Activated CD4-positive, alpha-beta T cell treated with anti-CD3 and anti-CD28 coated beads for 4 hours (primary cell): ENCODE measurements at places on chromosomes 4 and X.

- DNase-seq, result no peak
Observed at GRCh38 chr4:26141911-26142638, 178.7 kb upstream of the RBPJ start.

DNA sequence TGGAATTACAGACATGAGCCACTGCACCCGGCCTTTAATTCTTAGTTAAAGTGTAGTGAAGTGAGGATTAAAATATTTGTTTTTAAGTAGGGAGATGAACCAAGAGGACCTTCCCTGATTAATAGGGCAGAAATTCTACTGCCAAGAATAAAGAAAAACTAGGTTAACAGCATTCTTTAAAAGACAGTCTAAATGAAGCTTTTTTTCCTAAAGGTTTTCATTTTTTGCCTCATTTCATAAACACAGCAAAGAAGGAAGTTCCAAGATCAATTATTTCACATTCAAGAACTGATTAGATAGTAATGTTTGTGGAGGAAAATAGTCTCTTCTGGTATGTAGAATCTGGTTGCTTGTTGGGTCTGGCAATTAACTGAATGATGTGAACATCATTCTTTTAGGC, 112.1 kb upstream of the ARSJ start:
- DNase-seq, result no peak

GRCh38 chr4:86496094-86497080, 97.7 kb upstream of the PTPN13 start:
- peak; percentile 22 for DNase-seq

- DNase-seq, result no peak
Observed at GRCh38 chrX:55524487-55524886, 34.8 kb upstream of the USP51 start.

DNA sequence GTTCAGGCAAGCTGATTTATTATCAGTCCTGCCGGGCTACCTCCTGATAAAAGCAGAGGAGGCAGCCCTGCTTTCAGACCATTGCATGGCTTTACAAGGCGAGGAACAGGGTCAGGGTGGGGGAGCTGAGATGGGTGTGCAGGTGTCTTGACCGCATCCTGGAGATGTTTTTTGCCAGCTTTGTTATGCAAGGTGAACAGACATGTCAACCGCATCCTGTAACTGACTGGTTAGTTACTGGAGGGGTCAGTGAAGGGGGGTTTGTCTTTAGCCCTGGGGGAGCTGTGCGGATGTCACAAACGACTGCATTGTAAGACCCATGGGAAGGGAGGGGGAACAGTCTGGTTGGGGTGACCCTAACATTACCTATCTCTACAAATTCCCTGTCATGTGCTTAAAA, 10.0 kb downstream of the ADAM29 start:
- no peak for DNase-seq

DNA sequence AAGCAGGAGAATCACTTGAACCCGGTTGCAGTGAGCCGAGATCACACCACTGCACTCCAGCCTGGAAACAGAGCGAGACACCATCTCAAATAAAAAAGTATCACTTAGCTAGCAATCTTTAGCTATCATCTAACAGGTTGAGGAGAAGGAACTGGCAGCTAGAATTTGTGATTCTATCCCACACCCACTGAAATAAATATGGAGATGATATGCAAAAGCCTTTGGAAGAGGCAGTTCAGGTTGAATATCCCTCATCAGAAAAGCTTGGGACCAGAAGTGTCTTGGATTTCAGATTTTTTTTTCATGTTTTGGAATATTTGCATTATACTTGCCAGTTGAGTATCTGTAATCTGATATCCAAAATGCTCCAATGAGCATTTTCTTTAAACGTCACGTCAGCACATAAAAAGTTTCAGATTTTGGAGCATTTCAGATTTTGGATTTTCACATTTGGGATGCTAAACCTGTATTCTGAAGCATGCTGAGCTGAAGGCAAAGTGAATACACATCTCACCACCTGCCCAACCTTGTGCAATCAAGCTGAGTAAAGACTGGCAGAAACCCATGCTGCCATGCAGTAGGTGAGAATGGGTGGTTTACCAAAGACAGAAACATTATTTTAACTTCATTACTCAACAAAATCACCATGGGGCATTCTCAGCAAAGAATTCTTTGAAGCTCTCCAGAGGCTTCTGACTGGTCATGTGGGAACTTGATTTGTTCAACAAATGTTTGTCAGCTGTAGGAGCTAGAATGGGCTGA, 159.3 kb downstream of the SH3KBP1 start:
- no peak for DNase-seq
